T follicular helper cell (primary cell): ENCODE measurements at places on chromosomes 13 and 19.

DNA sequence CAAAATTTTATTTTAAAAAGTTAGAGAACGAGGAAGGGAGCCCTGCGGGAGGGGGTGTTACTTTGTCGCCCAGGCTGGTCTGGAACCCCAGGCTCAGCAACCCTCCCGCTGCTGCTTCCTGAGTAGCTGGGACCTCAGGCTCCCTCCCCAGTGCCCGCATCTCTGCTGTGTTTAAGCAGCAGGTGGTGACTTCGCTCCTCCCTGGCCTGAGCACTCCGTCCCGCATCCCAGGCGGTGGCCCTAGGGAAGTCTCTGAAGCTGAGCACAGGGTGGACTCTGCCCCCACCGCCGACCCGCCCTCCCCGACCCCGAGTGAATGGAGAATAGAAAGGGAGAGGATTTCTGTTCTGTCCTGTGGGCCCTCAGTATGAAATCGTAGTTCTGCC lies 30.5 kb downstream of the ZNF701 start:
- no peak for DNase-seq

GRCh38 chr13:41864658-41865057 lies 96.3 kb downstream of the VWA8 start:
- DNase-seq = no peak

DNA sequence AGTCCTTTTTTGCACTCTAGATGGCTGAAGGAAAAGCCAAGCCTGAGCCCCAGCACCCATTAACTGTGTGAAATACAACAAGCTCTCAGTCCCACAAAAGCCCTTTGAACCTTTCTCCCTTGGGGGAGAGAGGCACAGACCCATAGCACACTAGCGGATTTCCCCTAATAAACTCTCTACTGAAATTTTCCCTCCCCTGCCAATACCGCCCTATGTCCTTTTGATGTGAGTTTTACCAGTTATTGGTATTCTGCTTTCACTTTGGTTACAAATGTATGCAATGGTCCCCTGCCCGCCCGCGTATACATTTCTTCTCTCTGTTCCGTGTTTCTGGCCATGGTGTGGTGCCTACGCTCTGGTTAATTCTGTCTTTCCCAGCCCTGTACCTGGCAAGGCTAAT lies 54.0 kb upstream of the MYO16 start:
- no peak for DNase-seq

DNA sequence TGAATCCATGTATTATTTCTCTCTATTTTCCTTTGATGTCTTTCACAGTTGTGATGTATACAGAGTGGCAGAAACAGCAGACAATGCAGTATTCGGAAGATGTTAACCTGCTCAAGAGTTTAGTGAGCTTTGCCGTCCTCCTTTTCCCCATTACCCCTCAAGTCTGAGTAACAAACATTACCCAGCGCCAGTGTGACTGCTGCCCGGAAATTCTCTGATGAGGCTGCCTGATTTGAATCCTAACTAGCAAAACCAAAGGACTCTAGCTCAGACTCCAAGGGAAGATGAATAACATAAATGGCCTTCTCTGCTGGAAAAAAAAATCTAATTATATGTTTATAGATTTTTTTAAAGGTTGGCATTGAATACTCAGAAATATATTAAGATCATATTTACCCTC lies 247.3 kb upstream of the SOX21 start:
- no peak for DNase-seq

- no peak for DNase-seq
These were observed 55.6 kb upstream of the ALOX5AP start for GRCh38 chr13:30679483-30680330.

DNA sequence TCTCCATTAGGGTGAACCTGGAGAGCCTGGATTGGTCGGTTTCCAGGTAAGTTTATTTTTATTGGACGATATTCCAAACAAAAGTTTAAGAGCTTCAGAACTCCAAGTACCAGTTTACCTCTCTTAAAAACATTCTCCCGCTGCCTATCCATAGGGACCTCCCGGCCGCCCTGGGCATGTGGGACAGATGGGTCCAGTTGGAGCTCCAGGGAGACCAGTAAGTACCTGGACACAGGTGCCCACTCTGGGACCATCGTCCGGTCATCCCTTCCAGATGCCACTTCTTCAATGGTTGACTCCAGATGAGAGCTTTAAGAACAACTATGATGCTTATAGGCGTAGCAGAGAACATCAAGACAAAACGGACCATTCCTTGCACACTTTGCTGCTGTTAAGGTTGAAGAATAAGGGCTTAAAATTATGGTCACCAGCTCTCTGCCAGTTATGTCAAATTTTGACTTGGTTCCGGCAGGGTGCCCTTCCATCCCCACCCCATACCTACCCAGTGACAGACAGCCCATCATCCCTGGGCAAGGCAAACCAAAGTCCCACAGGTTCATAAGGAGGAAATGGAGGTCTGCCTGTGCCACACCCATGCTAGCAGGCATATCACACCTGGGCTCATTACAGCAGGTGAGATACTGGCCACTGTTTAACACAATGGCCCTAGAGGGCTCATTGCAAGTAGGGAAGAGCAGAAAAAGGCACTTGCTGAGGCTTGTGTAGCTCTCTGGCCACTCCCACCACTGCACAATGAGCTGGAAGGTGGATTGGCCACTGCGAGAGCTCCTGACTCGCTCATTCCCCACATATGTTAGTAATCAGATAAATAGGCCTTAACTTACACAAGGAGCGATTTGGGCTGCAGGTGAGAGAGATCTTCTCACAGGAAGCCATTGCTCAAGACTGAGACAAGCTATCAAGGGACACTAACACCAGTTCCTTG lies 123.6 kb downstream of the COL4A2 start:
- no peak for DNase-seq

DNA sequence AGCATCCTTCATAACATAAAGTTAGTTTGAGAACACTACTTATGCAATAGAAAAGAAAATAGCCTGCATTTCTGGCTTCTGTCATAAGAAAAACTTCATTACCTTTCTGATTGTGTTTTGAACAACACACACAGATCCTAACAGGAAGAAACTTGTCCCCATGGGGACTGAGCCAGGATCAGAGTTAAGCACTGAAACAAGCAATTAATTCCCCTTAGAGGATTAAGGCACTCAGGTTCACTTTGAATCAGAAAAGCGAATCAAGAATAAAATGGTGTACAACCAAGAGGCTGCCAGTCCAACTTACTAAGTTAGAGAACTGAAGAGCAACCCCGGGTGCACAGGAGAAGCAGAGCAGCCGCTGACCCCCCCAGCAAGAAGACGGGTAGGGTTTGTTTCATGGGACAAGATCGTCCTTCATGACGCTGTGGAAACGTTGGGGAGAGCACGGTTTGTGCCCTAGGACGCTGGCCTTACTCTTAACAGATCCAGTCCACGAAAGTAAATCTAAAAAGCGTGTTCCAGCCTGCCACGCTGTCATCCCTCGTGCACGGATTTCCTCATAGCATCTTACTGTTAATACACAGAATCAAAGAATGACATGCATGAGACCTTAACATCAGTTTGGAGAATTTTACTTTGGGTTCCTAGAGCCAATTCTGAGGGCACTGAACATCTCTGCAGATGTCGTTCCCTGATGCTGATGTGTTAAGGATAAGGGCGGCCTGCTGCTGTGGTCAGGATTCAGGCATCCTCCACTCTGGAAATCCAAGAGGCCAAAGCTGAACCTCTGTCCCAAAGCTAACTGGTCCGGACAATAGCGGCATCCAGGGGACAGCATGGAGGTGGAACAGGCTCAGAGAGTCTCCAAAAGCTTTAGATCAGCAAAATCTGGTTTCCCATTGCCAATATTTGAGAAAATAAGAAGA lies 46.4 kb downstream of the GGACT start:
- DNase-seq = no peak

DNA sequence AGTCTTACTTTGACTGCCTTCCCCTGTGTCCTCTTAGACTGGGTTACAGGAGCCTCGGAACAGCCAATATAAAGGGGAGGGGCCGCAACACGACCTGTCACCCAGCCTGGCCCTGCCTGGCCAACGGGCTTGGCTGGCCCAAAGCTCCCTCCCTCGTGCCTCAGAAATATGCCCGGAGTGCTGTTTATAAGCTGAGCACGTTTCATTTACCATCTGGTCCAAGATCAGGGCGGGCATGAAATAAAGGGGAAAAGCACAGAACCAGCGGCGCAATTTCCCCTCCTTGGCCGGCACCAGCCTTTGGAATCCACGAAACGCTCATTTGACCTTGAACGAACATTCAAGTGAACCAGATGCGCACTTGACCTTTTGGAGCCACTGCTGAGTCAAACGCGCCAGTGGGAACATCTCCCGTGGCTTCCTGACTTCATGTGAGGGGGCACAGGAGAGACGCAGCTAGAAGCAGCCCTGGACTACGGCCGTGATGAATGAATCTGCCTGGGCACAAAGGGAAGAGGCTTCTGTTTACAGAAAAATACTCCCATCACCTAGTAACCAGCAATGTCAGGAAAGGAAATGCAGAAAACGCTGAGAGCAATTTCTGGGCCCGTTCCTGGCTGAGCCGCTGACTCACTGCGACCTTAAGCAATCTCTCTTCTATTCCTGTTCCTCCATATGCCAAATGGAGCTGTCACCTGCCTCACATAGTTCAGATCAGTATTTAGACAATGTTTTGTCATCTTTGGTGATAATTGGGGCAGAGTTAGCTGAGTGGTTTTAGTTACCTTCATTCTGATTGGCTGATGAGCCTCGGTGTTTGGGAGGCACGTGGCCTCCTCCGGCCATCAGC lies 53.3 kb downstream of the RFX2 start:
- no peak for DNase-seq

- no peak for DNase-seq
These were observed 165.2 kb downstream of the SHISA2 start for GRCh38 chr13:25886438-25887214.

- no peak for DNase-seq
These were observed 41.6 kb upstream of the ZNF730 start for GRCh38 chr19:23075031-23075733.

GRCh38 chr13:110559986-110560385 lies 1.5 kb downstream of the RAB20 start:
- DNase-seq = no peak

DNA sequence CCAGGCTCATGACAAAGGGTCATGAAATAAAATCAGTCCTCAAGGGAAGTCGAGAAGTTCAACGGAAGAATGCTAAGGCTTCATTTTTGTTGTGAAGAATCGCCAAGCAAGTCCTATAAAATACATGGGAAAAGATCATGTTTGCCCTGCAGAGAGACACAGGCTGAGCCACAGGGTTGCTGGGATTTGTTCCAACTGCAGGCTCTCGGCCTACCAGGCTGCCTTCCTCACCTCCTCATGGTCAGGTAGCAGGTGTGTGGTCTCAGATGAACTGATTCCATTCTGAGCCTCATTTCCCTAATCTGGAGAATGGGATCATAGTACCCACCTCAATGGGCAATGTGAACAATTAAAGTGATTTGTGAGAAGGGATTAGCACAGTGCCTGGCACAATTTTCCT lies 114.9 kb upstream of the SPATA13 start:
- DNase-seq = no peak

DNA sequence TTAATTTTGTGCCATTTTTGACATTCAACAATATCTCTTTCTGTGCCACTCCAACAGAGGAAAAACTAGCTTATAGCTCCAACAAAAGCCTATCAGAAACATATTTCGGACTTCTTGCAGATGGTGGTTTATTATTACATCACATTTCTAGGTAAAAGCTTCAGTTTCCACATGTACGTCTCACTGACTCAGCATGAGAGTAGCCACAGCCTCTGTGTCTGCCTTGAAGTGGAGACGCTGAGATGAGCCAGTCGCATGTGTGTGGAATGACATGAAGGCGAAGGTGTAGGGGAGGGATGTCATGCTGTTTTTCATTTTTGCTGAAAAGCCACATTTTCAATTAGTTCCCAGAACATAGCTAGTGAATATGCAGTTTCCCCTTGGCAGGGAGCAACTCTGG lies 598.6 kb downstream of the EFNB2 start:
- DNase-seq = no peak

DNA sequence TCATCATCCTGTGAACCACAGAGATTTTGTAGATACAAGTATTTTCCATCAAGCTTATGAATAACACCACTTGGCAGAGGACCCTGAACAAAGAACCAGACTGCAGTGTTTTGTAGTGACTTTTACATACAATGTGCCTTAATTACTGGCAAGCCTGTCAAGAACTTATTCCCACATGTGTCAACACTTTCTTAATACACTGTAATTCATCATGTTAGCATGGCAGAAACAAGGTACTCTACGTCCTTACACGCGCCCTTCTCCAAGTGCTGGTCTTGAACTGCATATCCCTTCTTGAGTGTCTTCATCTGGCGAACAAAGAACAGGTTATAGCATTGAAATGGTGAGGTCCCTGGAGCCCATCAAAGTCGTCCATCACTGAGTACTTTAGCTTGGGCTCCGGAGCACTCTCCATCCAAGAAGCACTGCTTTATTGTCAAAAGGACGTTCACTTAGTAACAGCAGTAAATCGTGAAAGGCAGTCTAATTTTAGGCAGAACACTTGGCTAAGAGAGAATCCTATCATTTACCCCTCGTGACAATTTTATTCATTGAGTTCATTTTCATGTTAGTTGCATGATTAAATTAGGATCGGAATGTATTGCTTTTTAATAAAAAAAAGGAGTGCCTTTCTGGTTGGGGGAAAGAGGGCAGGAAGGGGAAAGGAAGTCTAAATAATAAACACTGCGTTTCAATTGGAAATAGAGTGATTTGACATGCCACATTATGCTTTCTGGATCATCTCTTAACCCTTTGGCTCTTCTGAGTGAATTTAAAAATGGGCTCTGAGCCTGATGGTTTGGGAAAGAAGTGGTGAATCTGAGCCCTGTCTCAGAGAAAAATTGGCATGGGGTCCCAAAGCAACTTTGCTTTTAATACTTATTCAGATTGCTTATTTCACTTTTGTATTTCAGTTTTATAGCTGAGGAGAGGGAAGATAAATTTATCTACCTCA lies 376.1 kb downstream of the DLEU7 start:
- no peak for DNase-seq

GRCh38 chr13:80235166-80235966 lies 105.6 kb downstream of the SPRY2 start:
- no peak for DNase-seq

DNA sequence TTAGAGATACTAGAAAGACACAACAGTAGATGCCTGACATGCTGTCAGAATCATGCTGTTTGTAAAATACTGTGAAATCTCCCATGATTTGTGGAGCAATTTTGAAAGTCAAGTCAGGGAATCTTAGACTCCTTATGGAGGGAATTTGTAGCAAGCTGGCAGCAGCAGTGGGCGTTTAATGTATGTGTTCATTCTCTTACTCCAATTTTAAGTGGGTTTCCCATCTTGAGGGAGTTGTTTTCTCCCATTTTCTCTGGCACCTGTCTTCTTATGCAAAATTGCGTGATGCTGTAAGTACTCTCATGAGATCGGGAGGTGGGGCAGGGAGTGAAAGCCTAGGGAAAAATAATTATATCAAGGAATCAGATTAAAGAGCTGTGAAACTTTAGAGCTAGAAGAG lies 16.0 kb upstream of the GTF2F2 start:
- no peak for DNase-seq

GRCh38 chr19:58569191-58569942 lies 3.8 kb downstream of the MZF1 start:
- DNase-seq = no peak

DNA sequence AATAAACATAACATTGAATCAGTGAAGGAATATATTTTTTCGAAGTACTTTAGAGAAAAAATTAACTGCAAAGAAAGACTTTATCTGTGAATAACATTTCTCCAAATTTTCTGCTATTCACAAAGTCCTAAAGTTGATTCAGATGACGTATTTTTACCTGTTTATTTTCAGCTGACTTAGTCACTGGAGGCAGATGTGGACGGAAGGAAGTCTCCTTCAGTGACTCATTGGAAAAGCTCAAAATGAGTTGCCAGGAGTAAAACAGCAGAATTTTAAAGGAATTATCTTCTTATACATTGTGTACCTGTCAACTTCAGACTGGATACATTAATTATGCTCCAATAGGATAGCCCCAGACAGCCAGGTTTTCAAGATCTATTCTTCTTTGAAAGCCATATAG lies 679.3 kb upstream of the GPC6 start:
- no peak for DNase-seq

- no peak for DNase-seq
These were observed 80.1 kb downstream of the ESD start for GRCh38 chr13:46716821-46717220.
